ENCODE measurements at places on chromosomes 13 and 19.

DNA sequence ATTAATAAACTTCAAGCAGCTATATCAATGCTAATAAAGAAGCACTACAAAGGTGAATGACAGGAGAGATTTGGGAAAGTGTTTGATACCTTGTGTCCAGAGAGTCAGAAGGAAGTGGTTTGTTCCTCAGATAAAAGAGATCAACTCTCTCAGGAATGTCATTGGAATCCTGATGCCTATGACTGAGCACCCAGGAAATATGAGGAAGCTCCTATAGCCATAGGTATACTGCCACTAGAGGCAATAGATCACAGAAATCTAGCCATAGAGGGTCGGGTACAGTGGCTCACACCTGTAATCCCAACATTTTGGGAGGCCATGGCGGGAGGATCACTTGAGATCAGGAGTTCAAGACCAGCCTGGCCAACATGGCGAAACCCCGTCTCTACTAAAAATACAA, 612.6 kb downstream of the DACH1 start:
- DNase-seq = no peak

GRCh38 chr19:41957838-41958366, 1.2 kb downstream of the RABAC1 start:
- no peak for DNase-seq

- DNase-seq = no peak
Measured at GRCh38 chr13:100608906-100609305, 20.3 kb upstream of the GGACT start.

- DNase-seq = no peak
Measured at GRCh38 chr19:6797646-6798045, 25.1 kb downstream of the VAV1 start.

DNA sequence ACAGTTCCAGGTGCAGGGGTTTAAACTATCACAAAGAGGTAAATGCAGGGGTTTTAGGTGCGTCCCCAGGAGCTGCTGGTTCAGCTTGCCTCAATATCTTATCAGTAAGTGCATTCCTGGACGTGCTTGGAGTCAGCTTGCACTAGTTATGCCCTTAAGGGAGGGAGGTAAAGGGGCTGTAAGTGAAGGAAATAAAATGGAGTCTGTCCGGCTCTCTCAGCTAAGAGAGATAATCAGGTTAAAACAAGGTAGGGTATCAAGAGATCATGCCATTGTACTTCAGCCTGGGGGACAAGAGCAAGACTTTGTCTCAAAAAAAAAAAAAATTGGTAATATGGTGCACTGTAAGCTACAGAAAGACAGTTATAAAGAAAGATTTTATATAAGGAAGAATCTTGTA, 69.7 kb downstream of the ZNF100 start:
- no peak for DNase-seq

DNA sequence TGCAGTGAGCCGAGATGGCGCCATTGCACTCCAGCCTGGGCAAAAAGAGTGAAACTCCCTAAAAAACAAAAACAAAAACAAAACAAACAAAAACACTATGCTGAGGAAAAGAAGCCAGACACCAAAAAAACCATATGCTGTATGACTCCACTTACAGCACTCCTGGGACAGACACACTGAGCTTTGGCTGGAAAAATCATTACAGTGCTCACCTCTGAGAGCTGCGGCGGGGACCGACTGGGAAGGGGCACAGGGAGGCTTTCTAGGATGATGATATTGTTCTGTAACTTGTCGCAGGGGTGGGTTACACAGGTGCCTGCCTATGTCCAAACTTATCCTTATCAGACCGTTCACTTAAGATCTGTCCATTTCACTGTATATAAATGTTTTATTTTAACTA, 7.8 kb downstream of the PNMA8A start:
- no peak for DNase-seq

DNA sequence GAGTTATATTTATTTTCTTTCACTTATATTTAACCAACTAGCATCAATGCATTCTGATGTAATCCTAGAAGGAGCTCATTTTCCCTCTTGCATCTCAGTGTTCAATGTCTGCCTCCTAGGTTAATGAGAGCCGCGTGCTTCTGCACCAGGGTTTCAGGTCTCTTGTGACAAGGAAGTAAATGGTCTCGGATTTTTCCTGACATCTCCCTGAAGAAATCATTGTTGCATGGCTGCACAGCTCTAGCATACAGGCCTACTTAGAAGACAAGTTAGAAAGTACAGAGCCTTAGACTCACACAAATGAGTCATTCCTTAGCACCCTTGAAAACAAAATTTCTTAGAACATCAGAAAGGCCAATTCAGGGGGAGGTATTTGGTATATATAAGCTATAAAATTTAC, 57.2 kb upstream of the KLF12 start:
- no peak for DNase-seq

GRCh38 chr19:33280351-33280921, 21.9 kb downstream of the CEBPA start:
- DNase-seq = no peak

GRCh38 chr13:93364166-93364565, 137.6 kb downstream of the GPC6 start:
- no peak for DNase-seq

- DNase-seq = no peak
Measured at GRCh38 chr13:88601949-88602348, 930.8 kb downstream of the SLITRK5 start.

DNA sequence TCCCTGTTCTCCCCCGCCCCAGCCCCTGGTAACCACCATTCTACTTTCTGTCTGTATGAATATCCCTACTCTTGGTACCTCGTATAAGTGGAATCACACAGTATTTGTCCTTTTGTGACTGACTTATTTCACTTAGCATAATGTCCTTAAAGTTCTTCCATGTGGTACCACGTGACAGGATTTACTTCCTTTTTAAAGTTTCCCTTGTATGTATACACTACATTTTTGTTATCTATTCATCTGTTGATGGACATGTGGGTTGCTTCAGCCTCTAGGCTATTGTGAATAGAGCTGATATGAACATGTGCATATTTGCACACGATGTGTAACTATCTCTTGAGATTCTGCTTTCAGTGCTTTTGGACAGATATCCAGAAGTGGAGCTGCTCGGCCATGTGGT, 59.6 kb upstream of the GJB6 start:
- no peak for DNase-seq

GRCh38 chr13:31801088-31801487, 61.8 kb downstream of the RXFP2 start:
- no peak for DNase-seq

DNA sequence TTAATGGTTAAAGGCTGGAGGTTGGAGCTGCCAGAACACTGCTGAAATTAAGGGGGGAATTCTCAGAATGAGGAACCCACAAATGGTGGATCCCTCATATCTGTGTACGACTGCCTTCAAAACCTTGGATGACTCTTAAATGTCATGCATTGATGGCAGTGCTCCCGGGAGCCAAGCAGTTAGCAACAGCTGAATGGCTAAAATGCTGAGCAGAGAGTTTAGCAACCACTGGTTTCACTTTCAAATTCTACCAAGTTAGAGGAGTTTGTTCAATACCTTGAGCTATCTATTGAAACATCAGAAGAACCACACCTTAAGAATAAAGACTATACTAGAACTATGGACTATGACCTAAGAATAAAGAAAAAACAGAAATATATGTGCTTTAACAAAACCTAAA, 41.4 kb downstream of the UQCRFS1 start:
- no peak for DNase-seq

DNA sequence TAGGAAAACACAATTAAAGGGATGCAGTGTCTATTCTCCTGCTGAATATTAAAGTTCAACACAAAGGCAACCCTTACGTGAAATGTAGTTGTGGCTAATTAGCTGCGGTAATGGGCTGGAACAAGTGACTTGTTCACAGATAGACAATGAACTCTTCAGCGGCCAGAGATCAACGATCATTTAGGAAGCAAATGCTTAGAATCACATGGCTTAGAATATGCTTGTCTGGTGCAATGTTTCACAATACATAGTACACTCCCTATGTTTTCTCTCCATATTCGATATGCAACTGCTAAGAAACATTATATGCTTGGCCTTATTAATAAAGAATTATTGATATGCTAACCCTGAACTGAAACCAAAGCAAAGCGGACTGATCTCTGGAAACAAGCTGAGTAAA, 25.7 kb upstream of the MTUS2 start:
- no peak for DNase-seq

DNA sequence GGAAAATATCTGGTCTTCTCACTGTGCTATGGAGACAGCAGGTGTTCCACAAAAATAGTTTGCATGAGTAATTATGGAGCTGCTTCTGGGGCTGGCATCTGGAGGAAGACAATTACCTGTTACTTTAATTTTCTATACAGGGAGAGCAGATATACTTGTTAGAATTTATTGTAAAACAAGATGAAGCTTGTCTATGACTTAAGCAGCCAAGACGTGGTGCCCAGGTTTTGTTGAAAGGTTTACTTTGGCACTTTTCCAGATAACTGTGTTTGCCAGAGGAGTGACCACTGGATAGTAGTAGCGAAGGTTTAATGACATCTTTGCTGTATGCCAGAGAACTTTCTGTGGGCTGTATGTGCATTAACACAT, 134.5 kb upstream of the KL start:
- no peak for DNase-seq

DNA sequence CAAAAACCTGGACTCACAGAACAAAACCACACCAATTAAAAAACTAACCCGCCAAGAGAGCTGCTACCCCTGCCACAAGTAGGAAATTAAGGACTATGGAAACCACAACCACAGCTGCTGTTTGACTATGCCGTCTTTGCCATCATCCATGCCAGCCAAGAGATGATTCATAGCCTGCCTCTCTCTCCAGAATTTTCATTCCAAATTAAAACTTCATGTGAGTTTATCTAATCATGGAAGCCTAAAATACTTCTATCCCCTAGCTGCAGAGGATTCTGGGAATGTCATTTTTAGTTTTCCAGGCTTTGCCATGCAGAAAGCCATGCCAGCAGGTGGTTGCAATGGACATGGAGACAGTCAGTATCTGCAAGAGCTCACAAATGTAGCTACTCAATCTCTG, 27.6 kb upstream of the GTF2F2 start:
- no peak for DNase-seq

GRCh38 chr13:97654236-97654635, 220.3 kb downstream of the RAP2A start:
- no peak for DNase-seq

DNA sequence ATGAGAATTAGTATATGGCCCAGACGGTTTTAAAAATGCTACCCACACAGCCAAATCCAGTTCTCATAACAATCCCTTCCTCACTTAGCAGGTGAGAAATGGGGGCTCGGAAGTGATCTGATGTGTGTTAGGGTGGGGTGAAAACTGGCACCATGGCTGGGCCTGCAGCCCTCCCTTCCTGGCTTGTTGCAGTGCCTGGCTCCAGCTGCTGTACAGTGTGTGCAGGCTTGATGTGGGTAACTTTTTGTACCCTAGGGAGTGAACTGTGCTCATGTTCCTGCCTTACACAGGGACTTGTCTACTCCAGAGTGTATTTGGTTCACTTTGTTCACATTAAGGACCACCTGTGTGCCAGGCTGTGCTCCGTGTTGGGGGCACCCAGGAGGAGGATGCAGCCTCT, 177.2 kb downstream of the LMO7 start:
- no peak for DNase-seq

DNA sequence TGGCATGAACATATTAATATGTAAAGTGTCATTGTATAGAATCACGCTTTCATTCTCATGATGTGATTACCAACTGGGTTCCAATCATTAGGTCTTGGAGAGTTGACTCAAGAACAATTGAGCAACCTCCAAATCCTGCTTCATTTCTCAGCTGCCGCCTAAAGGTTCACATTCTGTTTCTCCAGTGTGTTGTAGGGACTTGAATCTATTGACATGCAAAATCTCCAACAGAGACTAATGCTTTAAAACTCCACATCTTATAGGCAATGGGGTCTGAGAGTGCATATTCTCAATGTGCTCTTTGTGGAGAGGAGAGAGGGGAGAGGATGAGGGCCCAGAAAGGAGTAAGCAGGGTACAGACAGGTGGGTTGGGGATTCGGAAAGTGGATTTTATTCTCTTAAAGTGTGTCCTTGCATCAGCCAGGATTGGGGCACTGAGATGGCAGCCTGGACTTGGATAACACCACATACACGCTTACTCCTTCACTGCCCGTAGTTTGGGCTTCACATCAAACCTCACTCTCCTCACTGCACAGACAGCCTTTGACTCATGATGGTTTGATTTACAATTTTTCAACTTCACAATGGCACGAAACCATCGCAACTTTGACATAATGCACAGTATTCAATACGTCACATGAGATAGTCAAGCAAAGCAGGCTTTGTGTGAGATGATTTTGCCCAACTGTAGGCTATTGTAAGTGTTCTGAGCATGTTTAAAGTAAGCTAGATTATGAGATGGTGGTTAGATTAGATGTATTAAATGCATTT, 241.3 kb upstream of the IRS2 start:
- no peak for DNase-seq
